GDM1 (cell line): ENCODE measurements at places on chromosomes 12 and 14.
A peak's percentile ranks its signal among the peaks of the same experiment; 100 is the strongest.

DNA sequence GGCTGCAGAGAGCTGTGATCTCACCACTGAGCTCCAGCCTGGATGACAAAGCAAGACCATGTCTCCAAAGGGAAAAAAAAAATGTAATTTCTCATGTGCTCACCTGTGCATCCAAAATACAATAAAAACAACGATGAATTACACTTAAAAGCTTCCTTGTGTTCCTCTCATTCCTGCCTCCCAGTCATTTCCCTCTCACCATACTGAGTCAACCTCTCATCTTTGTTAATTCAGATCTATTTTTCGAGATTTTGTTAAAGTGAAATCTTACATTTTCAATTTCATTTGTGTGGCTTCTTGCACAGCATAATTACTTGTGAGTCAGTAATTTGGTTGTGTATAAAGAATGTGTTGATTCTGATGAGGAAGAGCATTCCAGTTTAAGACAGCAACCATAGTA, 1203.2 kb downstream of the TMEM121 start:
- DNase-seq, result no peak

DNA sequence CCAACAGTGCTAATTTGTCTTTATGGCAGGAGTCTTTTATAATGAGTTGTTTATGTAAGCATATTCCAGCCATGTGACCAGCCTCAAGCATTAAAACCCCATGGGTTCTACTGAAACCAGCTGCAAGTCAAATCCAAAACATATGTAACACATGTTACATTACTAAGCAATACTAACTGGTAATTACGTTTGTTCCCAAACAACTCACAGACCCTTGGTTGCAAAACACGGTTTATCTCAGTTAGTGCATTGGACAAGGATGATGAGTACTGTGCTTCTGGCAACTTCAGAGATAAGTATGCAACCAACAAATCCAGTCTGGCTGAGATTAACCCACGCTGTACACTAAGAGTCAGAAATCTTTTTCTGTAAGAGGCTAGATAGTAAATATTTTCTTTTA, 110.1 kb upstream of the FAR2 start:
- no peak for DNase-seq

DNA sequence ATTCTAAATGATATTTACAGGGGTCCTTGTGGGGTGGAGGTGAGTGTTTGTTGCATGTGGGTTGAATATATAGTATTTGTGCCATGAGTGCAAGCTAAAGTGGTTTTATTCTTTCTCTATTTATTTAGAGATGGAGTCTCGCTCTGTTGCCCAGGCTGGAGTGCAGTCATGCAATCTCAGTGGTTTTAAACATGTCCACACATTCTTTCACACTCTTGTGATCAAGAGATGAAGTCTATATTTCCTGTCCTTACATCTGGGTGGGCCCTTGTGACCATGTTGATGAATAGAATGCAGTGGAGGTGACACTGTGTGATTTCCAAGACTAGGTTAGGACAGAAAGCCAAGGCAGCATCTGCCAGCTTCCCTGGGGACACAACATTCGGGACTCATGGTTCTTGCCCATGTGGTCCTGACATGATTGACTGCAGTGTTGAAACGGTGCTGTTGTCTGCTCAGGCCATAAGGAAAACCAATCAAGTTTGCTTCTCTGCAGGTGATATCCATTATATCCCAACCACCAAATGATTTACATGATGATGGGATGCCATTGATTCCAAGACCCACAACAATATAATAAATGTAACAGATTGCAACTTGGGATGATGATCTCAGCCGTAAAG, 172.6 kb downstream of the SUDS3 start:
- DNase-seq, result no peak

- no peak for DNase-seq
Measured at GRCh38 chr12:121138284-121138683, 5.6 kb downstream of the P2RX7 start.

DNA sequence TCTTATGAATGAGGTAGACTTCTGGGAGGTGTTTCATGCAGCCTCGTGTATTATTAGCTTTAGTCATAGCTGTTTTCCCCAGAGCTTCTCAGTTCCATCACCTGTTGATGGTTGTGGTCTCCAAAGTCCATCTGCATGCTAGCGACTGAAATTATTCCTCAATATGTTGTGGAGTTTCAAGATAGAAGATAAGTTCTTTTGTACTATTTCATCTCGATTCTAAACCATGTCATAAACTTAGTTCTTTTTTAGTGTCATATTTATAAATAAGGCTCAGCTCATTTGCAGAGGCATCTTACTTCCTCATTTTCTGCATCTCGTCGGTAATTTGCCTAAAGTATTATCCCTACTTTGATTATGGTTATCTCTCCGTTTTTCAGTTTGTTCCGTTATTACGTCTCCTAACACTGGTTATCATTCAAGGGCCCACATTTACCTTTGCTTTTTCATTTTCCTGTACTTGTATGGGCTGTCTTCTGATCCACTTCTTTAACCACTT, 119.1 kb downstream of the ITPR2 start:
- DNase-seq, result no peak

- no peak for DNase-seq
Measured at GRCh38 chr14:95106971-95107370, 50.4 kb downstream of the DICER1 start.

GRCh38 chr12:27818401-27818918, 38.4 kb upstream of the MANSC4 start:
- no peak for DNase-seq

GRCh38 chr14:42013559-42013958, 406.9 kb downstream of the LRFN5 start:
- DNase-seq, result no peak

DNA sequence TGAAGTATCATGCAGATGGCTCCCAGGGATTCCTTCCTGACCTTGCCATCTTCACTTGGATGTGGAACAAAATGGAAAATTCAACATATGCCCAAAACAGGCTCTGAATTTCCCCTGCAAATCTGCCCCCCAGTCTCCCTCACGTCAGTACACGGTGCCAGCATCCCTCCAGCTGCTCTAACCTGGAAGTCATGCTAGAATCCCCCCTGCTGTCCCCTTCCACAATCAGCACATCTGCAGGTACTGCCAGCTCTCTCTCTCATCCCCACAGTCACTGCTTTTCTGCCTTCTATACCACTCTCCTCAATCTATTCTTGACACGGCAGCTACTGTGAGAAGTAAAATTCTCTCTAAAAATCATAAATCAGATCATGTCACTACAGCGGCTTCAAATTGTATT, 21.6 kb downstream of the GALNT6 start:
- DNase-seq, result no peak

GRCh38 chr12:105585107-105585506, 254.6 kb downstream of the C12orf75 start:
- no peak for DNase-seq

DNA sequence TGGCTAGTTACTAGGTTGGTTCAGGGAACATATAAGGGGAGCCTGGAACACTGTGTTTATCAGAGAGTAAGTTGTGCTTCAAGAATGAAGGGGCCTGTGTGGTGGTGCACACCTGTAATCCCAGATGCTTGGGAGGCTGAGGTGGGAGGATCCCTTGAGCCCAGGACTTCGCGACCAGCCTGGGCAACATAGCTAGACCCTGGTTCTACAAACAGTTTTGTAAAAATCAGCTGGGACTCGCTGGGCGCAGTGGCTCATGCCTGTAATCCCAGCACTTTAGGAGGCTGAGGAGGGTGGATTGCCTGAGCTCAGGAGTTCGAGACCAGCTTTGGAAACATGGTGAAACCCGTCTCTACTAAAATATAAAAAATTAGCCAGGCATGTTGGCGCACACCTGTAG, 42.1 kb upstream of the GPR132 start:
- DNase-seq, result no peak

- no peak for DNase-seq
Measured at GRCh38 chr12:75130811-75131210, 78.8 kb downstream of the KCNC2 start.

DNA sequence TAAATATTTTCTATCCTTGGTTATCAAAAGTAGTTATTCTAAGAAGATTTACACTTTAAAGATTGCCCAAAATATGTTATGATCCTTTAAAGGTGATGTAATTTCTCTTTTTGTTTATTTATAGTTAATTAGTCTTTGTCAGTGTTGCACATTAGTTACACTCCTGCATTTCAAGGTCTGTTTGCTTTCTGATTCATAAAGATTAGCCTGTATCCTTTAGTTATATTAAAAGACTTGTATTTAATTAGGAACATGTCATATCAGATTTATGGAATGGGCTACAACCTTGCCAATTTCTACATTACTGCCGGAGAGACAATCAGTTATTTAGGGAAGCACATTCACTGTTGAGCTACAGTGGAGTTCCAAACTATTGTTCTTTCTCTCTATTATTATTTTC, 3.5 kb downstream of the EPYC start:
- no peak for DNase-seq

- DNase-seq, result no peak
Measured at GRCh38 chr12:58346032-58346632, 404.8 kb downstream of the ATP23 start.

DNA sequence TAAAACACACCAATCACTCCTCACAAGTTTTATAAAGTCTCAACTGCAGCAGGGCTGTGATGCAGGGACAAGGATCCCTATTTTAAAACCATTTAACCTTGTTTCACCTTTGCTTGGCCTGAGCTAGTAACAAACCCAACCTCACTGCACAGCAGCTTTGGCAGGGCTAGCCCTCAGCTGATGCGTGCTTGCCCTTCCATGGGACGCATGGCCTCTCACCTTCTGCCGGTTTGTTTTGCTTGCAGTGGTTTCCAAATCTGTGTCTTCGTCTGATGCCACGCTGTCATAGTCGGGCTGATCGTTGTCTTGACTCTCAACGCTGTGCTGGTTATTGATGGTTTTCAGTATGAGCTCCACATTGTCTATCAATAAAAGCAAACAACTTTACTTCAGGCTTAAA, 43.3 kb downstream of the GIT2 start:
- DNase-seq, result no peak

- DNase-seq, result no peak
Measured at GRCh38 chr14:80930095-80930494, 11.4 kb downstream of the CEP128 start.

GRCh38 chr12:116247377-116247776, 30.1 kb downstream of the MED13L start:
- DNase-seq, result no peak

DNA sequence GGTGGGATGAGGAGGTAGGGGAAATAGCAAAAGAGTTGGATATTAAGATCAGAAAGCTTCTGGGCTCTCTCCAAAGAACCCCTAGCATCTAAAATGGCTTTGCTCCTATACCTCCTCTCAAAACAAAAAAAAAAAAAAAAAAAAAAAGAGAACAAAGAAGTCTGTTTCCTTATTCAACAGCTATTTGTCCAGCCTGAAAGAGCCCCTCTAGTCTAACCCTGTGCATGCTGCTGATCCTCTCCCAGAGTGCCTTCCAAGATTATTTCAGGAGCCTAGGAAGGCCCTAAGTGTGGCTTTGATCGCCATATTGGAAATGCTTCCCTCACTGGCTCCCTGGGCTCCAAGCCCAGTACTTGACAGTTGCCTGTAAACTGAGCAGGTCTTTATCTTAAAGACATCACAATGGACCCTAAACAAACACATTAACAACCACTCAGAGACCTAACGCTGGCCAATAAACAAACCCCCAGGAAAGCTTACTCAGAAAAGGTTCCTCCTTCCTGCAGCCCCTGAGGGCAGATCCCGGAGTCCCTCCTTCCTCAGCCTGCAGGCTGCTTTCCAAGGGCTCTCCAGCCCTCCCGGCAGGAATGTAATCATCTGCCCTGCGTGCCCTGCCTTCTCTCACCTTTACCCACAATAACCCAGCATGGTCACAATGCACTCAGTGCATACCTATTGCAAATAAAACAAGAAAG, 17.4 kb upstream of the COL2A1 start:
- no peak for DNase-seq

DNA sequence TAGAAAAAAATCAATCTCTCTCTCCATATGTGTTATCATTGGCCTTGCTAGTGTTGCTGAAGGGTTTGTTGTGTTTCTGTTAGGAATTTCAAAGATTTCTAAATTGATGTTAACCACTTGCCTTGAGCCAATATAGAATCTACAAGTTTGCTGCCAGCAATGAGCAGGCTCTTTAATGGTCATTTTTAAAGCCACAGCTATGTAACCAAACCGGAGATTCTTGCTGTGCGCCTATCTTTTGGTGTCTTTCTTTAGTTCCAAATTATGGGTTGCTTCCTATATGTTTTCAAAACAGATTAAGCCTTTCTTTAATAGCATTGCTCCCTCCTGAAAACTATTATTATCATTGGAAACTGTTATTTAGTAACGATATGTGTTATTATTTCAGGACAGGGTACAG, 545.7 kb downstream of the DIO2 start:
- DNase-seq, result no peak

DNA sequence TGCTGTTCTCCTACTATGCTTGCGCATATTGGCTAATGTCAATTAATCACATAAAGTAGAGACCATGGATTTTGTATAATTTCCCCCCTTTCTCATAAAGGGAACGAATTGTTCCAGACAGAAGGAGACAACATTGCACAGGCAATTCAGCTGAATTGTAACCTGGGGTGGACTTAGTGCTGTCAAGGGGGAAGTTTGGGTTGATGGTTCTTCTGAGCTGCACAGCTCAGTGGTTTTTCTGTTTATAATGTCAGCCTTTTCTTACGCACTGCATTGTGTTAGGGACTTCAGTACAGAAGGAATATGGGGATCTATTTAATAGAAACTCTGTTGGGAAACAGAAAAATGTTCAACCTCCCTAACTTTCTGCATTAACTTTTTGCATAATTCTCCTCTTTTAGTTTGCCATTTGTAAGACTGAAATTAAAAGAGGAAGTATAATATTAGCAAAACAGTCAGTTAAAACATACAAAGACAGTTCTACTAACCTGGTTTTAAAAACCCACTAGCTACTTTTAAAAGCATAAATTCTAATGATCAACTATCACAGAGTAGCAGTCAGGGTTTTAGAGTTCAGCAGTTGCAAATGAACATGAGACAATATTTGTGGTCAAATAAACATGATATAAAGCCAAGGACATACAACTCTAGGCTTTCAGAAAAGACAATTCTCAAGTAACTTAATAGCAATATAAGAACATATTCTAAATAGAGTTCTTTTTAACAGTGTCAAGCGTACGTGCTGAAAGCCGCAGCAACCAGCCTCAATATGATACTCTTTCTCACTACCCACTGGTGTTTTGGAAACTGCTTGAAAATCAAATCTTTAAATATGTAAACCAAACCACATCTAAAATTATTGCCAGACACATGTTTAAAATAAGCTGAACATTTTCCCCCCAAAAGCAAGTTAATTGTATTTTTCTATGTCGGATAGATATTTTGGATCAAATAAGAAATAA, 393.0 kb downstream of the FSCB start:
- no peak for DNase-seq

DNA sequence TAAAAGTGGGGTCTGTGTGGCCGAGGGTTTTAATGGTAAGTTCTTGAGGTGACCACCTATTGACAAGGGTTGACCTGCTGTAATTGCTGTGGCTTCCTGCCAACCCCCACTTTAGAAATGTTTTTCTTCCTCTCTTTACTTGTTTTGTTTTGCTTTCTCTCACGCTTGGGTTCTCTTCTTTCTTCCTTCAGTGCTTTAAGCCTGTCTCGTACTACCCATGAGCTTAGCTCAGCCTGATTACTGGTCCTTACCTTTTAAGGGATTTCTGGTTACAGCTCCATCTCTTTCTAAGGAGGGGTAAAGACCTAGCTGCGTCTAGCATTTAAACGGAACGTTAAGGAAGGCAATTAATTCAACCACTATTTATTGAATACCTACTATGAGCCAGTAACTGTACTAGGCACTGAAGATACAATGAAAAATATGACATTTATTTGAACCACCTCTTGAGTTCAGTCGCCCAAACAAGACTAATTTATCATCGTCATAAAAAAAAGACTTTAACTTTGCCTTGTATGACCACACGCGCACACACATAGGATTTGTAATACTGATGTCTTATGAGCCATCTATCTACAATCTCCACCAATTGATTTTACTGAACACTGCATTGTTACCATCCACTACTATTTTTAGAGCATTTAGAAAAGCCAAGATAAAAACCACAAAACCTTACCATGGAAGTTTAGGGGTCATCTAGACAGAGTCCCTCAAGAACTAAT, 888 bp upstream of the PPP1R12A start:
- DNase-seq, result peak; percentile 42
